ENCODE measurements at places on chromosomes 3 and 15. TPM values are rescaled to one million over a fixed set of nuclear protein-coding genes. Genes with fewer than 3 reads are reported as not detected.

DNA sequence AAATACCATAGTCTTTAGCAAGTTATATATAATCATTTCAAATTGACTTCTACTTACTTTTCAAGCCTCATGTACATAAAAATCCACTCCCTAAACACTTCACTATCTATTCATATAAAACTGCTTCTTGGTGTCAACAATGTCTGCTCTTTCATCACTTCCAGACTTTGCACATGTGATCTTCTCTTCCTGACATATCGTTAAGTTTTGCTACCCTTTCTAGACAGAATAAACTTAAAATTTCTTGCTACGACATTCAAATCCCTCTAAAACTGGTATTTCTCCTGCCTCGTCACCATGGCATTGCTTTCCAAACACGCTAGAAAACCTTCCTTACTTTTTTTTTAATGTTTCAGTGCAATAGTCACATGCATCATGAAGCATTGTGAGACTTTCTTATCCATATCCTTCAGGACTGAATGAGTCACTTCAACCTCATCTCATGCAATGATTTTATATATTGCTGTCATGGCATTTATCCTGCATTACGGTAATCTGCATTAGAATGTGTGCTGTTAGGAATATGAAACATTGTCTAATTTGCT is 122.8 kb downstream of the GMNC start:
- no peak for DNase-seq

GRCh38 chr3:7518456-7518855 is 657.5 kb downstream of the GRM7 start:
- DNase-seq = no peak

DNA sequence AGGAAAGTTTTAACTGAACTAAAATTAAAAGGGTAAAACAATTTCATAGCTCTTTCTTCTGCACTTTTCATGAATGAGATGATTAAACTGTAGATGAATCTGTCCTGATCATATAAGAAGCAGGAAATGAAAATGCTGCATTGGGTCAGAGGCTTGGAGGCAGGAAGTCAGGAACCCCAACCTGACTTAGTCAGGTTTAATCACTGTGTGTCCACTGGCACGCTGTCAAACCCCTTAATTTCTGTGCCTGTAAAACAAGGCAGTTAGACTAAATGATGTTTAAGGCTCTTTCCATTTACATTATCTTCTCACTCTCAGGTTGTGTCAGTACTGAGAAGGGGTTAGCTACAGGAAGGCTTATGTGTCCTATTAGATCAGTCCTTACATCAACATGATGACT is 193.3 kb upstream of the TTC14 start:
- peak; percentile 65 for DNase-seq

- DNase-seq = no peak
These were observed 42.8 kb upstream of the RNU6-1 start for GRCh38 chr15:67882487-67883233.

- no peak for DNase-seq
These were observed 129.3 kb upstream of the TPM1 start for GRCh38 chr15:62913246-62913645.

GRCh38 chr3:159432682-159433340 is 555.8 kb upstream of the IL12A start:
- DNase-seq = no peak

- DNase-seq = no peak
These were observed 45.6 kb downstream of the DLEC1 start for GRCh38 chr3:38084334-38085310.

DNA sequence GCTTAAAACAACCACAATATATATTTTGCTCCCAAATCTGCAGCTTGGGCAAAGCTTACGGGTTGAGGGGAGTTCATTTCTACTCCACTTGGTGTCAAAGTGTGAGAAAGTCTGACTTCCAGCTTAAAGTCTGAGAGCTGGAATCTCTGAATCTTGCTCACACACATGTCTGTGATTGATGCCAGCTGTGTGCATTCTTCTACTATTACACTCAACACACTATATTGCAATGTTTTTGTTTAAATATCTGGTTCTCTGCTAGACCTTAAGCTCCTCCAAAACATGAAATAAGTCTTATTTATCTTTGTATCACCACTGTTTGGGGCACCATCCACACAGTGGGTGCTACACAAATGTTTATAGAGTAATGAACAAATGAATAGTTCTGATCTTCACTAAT is 36.7 kb upstream of the SECISBP2L start:
- peak; percentile 57 for DNase-seq

RSL24D1 gene
- total RNA-seq = 52.4 TPM

CIDEC gene
- total RNA-seq = not detected
